ENCODE measurements at places on chromosomes 2 and 18. TPM values are rescaled to one million over a fixed set of nuclear protein-coding genes. Genes with fewer than 3 reads are reported as not detected.

The SCN2A gene
- polyA plus RNA-seq: 0.65 TPM

DNA sequence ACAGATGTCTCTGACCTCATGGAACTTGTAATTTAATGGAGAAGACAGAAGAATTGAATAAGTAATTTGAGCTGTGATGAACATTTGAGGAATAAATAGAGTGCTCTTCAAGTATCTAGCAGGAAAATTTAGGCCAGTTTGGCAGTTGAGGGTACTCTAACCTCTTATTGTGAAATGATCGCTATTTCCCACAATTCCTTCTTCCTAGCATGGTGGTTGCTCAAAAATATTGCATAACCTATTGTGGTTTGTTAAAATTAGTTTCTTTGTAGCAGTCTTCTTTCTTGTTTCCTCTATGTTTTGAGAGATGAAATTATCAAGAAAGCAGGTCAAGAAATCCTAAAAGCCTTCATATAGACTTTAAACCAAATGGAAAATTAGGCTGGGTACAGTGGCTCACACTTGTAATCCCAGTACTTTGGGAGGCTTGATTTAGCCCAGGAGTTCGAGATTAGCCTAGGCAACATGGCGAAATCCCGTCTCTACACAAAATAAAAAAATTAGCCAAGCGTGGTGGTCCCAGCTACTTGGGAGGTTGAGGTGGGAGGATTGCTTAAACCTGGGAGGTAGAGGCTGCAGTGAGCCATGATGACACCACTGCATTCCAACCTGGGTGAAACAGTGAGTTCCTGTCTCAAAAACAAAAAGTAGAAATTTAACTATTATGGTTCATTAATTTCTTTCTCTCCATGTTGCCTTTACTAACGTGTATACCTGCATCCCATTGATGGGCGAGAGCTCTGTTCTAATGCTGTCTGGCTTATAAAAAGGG, 58.7 kb downstream of the RBKS start:
- no peak for DNase-seq
- no peaks in the 10 kb centered on the region for H3K4me1 ChIP-seq
- no peak overlapping the region for H3K27ac ChIP-seq
- no peaks in the 10 kb centered on the region for H3K27me3 ChIP-seq

GRCh38 chr18:12726331-12726730, 23.5 kb downstream of the PSMG2 start:
- H3K27me3 ChIP-seq: no peaks in the 10 kb centered on the region
- H3K4me3 ChIP-seq: no peak overlapping the region
- H3K4me1 ChIP-seq: no peaks in the 10 kb centered on the region
- no peak for DNase-seq
- H3K36me3 ChIP-seq: no peaks in the 10 kb centered on the region

- no peaks in the 10 kb centered on the region for H3K27me3 ChIP-seq
- no peak overlapping the region for H3K27ac ChIP-seq
- DNase-seq: no peak
- no peaks in the 10 kb centered on the region for H3K4me1 ChIP-seq
Measured at GRCh38 chr2:121345887-121346286, 60.9 kb upstream of the TFCP2L1 start.

- no peak overlapping the region for H3K27ac ChIP-seq
- H3K4me1 ChIP-seq: no peaks in the 10 kb centered on the region
- DNase-seq: no peak
- H3K27me3 ChIP-seq: no peaks in the 10 kb centered on the region
- no peak overlapping the region for H3K4me3 ChIP-seq
Measured at GRCh38 chr2:241242306-241242705, 53.8 kb downstream of the ANO7 start.

DNA sequence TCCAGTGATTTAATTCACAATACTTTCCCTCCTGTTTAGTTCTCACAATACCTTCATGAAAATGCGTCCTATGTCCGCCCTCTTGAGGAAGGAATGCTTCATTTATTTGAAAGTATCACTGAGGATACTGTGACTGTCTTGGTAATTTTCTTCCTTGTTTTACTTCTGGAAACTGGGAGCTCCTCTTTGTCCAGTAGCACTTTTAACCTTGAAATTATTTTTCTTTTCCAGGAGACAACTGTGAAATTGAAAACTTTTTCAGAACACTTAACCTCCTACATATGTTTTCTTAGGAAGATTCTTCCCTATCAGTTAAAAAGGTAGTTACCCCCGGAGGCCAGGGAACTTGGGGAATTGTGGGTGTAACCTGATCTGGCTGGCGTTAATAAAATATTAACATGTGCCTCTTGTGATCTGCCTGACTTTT, 58.9 kb upstream of the STON1 start:
- DNase-seq: no peak
- H3K27ac ChIP-seq: no peak overlapping the region
- H3K27me3 ChIP-seq: peaks cover 2% of the 10 kb centered on the region
- no peak overlapping the region for H3K4me3 ChIP-seq

Measured in ovary (tissue), 10 donors.